Activated CD4-positive, alpha-beta T cell treated with anti-CD3 and anti-CD28 coated beads for 24 hours (primary cell): ENCODE measurements at places on chromosomes 13 and 19.

DNA sequence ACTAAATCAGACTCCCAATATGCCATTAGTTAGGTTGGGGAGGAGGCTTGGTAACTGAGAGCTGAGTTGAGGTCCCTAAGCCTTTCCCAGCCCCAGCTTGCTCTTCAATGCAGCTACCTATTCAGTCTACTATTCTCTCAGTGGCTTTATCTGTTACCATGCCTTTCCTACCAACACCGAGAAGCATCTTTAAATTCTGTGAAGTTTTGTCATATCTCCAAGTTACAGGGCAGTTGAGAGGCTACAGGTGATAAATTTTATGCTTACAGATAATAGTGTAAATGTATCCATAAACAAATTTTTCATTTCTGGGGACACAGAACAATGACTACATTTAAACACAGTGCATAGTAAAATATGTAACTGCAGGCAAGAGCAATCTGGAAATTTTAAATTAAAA, 110.6 kb downstream of the ELF1 start:
- DNase-seq: no peak

GRCh38 chr19:4867534-4868285, at the start of gene PLIN3:
TSS of gene PLIN3 (minus strand) at chr19:4867667. CDS start at chr19:4861394, 6,273 bp downstream.
- peak; percentile 92 for DNase-seq

DNA sequence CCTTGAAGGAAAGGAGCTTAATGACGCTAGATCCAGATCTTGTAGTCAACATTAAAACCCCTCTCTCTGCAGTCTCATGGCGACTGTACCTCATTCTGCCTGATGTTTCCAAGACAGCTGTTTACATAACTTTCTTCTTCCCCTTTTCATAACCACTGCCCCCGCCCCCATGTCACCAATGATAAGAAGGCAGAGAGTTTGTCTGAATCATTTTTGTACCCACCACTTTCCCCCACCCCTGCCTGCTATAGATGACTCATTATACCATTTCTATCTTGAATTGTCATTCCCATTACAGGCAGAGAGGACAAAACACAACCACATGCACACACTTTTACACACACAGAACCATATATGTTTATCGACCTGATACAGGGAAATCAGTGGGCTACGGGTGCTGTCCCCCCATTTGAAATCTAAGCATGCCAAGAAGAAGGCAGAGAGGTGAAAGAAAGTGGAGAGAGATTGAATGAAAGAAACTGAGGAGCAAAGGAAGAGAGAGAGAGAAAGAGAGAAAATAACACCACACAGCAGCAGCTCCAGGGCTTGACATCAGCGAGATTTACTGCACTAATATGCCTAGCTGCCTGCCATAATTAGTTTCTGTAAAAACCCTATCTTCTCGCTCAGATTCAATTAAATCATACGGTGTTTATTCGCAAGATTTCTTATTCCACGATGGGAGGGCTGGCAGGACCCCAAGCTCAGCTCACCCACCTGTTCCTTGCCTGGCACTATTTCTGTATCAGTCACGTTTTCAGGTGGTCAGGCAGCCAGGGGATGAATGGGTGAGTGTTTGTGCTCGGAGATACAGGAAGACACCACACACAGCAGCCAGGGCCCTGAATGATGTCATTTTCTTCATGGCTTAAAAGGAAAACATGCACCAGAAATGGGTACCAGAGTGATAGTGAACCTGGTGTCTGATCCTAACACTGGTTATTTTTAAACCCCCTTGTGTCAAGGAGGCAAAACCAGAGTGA, 114.3 kb upstream of the SERP2 start:
- DNase-seq: peak; percentile 66

- no peak for DNase-seq
Observed at GRCh38 chr13:63501702-63502101, 2086.1 kb upstream of the PCDH20 start.

DNA sequence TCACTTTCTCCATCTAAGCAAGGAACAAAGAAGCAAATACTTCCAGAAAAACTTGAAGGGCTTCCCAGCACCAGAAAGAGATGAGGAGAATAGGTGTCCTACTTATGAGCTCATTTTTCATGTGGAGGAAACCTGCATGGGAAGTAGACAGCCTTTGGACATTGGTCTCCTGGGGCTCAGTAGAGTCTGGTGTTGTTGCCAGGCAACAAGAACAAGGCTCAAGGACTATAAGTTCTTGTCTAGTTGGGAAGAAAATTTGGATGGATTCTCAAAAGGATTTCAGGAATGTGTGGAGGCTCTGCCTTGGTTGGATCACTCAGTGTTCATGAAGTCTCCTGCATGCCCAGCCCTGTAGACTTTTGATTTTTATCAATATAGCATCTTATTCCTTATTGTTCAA, 84.5 kb downstream of the MBNL2 start:
- no peak for DNase-seq

DNA sequence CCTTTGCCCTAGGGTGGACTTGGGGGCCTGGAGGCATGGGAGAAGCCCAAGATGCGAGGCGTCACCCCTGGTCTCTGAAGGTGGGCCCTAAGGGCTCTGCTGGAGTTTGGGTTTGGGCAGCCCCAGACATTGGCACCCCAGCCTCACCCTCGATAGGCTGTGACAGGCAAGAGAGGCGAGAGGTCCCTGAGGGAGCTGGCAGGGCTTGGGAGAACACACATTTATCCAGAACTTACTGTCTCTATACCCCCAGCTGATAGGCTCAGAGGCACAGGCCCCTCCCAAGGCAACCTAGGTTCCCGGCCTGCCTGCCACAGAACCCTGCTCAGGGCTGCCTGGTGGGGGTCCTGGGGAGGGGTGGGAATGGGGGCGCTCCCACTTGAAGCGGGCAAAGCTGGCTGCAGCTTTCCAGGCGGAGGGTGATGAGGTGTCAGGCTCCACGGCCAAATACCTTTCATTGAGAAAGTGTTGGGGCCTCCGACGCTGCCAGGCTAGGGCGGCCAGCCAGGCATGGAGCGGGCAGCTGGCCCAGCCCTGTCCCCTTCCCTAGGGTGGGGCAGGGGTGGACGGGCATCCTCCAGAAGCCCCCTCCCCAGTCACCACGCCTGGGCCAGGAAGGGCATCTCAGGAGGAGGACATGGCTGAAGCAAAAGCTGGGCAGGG, 9.7 kb downstream of the CILP2 start:
- DNase-seq: no peak

DNA sequence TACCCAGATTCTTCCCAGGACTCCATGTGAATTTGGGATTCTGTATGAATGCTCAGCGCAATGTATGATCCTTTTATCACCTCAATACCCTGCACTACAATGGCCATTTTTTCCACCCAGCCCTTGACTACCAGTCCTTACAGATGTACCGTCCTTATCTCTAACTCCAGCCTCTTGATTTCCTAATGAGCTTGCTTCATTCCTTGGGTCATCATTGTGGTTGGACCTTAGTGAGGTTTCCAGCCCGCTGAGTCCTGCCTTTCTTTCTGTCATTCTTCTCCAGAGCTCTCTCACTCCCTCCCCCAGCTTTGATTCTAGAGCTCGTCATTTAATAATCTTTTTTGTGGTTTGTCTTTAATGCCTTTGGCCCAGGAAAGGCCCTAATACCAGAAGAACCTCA, 438.5 kb downstream of the ZNF536 start:
- DNase-seq: no peak

DNA sequence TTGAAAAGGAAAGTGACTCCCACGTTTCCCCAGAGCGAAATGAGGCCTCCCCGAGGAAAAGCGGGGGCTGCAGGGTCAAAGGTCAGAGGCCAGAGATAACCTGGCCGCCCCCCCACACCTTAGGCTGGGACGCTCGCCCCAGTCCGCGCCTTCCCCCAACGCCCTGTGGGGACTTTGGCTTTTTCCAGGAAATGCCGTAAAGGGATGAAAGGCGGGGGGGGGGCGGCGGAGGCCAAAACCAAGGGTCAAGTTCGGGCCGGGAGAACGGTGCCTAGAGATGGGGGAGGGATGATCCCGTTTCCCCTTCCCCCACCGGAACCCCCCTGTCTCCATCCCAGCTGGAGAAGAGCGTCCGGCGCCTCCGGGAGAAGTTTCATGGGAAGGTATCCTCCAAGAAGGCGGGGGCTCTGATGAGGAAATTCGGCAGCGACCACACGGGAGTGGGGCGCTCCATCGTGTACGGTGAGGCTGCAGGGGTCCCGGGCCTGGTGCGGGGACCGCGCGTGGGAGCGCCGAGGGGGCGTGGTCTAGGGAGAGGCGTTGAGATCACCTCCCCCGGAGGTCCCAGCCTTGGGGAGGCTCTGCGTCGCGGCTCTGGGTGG, 575 bp downstream of the SHFL start:
- DNase-seq: no peak

DNA sequence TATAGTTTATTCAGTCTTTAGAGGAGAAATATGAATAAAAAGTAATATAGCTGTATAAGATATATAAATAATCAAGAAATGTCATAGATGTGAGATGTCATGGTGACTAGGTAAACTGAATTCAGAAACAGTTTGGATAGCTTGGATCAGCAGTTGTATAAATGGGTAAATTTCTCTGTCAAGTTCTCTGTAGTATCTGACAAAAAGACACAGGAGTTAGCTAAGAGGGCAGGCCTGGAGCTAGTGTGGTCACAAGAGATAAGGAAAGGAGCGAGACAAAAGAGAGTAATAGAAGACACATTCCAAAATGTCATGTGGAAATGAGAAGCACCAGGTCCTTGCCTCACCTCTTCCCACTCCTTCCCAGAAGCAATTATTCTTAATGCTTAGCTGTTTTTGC, 349.0 kb downstream of the LMO7 start:
- no peak for DNase-seq

- DNase-seq: no peak
Observed at GRCh38 chr13:42924344-42924743, 67.7 kb downstream of the EPSTI1 start.

DNA sequence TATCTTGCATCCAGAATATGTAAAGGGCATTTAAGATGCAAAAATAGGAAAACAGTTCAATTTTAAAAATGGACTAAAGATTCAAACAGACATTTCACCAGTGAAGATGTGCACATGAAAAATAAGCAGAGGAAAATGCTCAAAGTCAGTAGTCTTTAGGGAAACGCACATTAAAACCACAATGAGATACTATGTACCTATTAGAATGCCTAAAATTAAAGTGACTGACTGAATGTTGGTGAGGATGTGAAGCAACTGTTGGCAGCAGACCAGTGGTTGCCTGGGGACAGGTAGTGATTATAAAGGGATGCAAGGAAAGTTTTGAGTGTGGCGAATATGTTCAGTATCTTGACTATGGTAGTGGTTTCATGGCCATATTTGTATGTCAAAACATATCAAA, 75.2 kb downstream of the DGKH start:
- DNase-seq: no peak

GRCh38 chr13:22187329-22187728, 516.5 kb downstream of the FGF9 start:
- no peak for DNase-seq
